Adrenal gland (tissue), 19 donors: ENCODE measurements at places on chromosomes 13 and 19.

GRCh38 chr19:13840305-13841085 is 36.4 kb upstream of the NANOS3 start:
- peak overlapping the region; percentile 40 for H3K4me3 ChIP-seq
- peaks cover 62% of the 10 kb centered on the region for H3K4me1 ChIP-seq

- H3K4me3 ChIP-seq = no peak overlapping the region
- H3K27ac ChIP-seq = no peak overlapping the region
Observed at GRCh38 chr13:52025475-52026245, 1.2 kb downstream of the UTP14C start.

DNA sequence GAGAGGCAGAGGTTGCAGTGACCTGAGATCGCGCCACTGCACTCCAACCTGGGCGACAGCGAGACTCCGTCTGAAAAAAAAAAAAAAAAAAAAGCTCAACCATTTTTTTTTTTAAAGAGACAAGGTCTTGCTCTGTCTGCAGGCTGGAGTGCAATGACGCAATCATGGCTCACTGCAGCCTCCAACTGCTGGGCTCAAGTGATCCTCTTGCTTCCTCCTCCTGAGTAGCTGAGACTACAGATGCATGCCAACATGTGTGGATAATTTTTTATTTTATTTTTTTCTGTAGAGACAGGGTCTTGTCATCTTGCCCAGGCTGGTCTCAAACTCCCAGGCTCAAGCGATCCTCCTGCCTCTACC is 10.3 kb downstream of the EHD2 start:
- no peaks in the 10 kb centered on the region for H3K27me3 ChIP-seq
- H3K36me3 ChIP-seq = peaks cover 20% of the 10 kb centered on the region
- peak overlapping the region; percentile 68 for H3K27ac ChIP-seq
- DNase-seq = peak; percentile 87
- peaks cover 26% of the 10 kb centered on the region for H3K4me1 ChIP-seq

- no peaks in the 10 kb centered on the region for H3K36me3 ChIP-seq
- no peak overlapping the region for H3K27ac ChIP-seq
- no peak overlapping the region for H3K4me3 ChIP-seq
- no peaks in the 10 kb centered on the region for H3K4me1 ChIP-seq
Observed at GRCh38 chr13:24142886-24143285, 17.6 kb upstream of the SPATA13 start.

- no peaks in the 10 kb centered on the region for H3K36me3 ChIP-seq
- peak overlapping the region; percentile 53 for H3K27ac ChIP-seq
- H3K4me1 ChIP-seq = peaks cover 29% of the 10 kb centered on the region
Observed at GRCh38 chr19:46907880-46908279, 47.1 kb downstream of the ARHGAP35 start.

DNA sequence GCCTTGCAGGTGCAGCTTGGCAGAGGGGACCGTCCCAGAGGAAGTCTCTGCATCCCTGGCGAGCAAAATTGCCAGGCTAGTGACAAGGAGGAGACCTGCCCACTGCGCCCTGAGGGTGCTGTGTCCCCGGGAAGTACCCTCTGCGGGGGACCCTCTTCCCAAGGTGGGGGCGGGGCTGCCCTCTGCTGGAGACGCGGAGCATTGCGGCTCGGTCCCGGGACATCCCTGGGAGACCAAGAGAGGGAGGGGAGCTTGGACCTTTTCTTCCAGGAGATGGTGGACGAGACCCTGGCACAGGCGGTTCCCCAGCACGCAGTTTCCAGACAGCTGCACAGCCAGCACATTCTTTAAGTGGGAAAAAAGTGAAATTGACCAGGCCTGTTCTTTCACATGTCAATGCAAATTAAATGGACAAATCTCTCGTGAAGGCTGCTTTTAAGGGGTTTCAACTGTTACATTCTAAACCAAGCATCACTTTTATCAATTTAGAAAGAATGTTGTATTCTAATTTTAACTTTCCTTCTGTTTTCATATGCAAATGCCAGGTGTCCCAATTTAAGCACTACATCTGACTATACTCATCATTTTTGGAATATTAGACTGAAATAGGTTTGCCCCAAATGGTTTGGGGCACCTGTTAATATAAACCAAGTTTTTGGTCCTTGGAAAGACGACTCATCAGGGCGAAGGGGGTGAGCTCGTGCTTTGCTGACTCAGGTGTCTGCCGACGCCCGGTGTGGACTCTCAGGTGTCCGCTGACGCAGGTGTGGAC is 60.7 kb downstream of the MCF2L start:
- H3K27me3 ChIP-seq = no peaks in the 10 kb centered on the region
- no peak overlapping the region for H3K4me3 ChIP-seq
- H3K36me3 ChIP-seq = no peaks in the 10 kb centered on the region
- H3K27ac ChIP-seq = no peak overlapping the region

- no peak overlapping the region for H3K27ac ChIP-seq
- no peak for DNase-seq
- H3K36me3 ChIP-seq = no peaks in the 10 kb centered on the region
- no peak overlapping the region for H3K4me3 ChIP-seq
Observed at GRCh38 chr19:18733196-18733647, 49.7 kb downstream of the CRTC1 start.

DNA sequence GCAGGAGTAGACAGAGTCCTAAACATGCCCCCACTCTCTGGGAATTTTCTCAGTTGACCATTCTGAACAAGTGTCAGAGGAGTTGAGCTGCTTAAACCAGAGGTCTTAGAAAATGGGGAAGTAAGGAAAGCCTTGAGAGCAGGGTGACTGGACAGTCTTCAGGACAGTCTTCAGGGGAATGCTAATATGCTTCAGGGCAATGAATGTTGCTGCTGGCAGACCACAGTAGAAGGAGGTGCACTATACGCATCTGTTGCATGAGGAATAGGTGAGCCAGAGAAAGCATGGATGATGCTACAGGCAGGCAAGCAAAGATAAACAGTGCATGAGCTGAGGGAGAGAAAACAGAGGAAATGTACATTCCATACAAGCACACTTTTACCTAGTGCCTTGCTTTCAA is 196.6 kb upstream of the GPR12 start:
- no peak overlapping the region for H3K4me3 ChIP-seq
- H3K27me3 ChIP-seq = peaks cover 15% of the 10 kb centered on the region
- no peaks in the 10 kb centered on the region for H3K36me3 ChIP-seq
- no peak overlapping the region for H3K27ac ChIP-seq
- H3K4me1 ChIP-seq = no peaks in the 10 kb centered on the region
- DNase-seq = no peak

- no peaks in the 10 kb centered on the region for H3K4me1 ChIP-seq
- DNase-seq = no peak
- no peak overlapping the region for H3K27ac ChIP-seq
- no peaks in the 10 kb centered on the region for H3K36me3 ChIP-seq
- no peak overlapping the region for H3K4me3 ChIP-seq
Observed at GRCh38 chr13:41179593-41180250, 14.6 kb downstream of the KBTBD7 start.

- H3K27ac ChIP-seq = no peak overlapping the region
- H3K27me3 ChIP-seq = peaks cover 17% of the 10 kb centered on the region
- no peaks in the 10 kb centered on the region for H3K36me3 ChIP-seq
- H3K4me1 ChIP-seq = peaks cover 5% of the 10 kb centered on the region
Observed at GRCh38 chr19:13712767-13713201, 51.5 kb upstream of the MRI1 start.

DNA sequence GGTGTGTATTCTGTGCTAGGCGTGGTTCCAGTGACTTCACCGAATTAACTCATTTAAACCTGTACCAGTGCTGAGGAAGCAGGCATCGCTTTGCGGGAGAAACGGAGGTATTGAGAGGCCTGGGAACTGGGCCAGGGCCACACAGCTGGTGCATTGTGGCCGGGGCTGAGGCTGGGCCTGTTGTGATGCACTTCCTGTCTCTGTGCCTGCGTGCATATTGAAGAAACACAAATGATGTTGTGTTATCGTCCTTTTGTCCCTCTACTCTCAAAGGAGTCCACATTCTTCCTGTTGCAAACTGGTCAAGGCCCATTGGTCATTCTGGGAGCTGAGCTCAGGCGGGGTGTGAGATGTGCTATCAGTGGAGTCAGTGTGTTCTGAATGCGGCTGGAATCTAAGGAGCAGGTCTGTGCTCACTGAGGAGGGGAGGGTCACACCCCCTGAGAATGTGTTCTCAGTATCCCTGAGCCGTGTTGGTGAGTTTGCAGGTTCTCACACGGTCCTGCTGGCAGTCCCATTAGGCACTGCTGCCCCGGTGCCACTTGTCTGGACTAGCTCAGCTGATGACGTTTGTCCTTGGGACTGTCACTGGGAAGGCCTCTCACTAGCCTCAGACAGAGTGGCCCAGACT is 62.1 kb downstream of the ARHGEF7 start:
- no peaks in the 10 kb centered on the region for H3K27me3 ChIP-seq
- H3K27ac ChIP-seq = peak overlapping the region; percentile 17
- peak; percentile 80 for DNase-seq

GRCh38 chr19:39145180-39145953 is 19.8 kb downstream of the PAK4 start:
- no peaks in the 10 kb centered on the region for H3K36me3 ChIP-seq
- H3K27me3 ChIP-seq = no peaks in the 10 kb centered on the region

DNA sequence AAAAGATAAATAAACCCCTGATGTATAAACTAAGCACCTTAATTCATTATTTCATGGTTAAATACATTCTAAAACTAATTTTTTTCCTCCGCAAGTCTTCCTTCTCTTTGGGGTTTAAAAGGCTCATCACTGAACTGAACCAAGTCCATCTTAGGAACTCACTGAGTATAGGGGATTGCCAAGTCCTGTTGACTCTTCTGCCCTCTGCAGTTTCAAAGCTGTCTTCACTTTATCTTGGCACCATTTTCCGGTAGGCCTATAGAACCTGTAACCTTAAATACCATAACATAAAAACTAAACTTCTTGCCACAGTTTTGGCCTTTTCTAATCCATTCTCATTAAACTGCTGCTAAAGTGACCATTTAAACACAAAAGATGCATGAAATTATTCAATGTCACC is 66.5 kb upstream of the USPL1 start:
- H3K4me3 ChIP-seq = no peak overlapping the region
- H3K27ac ChIP-seq = no peak overlapping the region
- H3K36me3 ChIP-seq = no peaks in the 10 kb centered on the region

DNA sequence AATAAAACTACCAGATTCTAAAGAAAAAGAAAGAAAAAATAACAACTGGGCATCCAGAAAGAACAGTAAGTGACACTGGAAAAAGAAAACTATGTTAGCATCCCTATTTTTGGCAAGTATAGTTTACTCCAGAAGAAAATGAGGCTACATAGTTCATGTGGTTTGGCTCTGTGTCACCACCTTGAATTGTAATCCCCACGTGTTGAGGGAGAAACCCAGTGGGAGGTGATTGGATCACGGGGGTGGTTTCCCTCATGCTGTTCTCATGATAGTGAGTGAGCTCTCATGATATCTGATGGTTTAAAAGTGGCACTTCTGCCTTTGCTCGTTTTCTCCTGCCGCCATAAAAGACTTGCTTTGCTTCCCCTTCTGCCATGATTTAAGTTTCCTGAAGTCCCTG is 76.9 kb downstream of the ITGBL1 start:
- no peak for DNase-seq
- no peaks in the 10 kb centered on the region for H3K36me3 ChIP-seq
- no peak overlapping the region for H3K4me3 ChIP-seq
- no peaks in the 10 kb centered on the region for H3K27me3 ChIP-seq
- no peak overlapping the region for H3K27ac ChIP-seq

- DNase-seq = no peak
- no peak overlapping the region for H3K4me3 ChIP-seq
- H3K36me3 ChIP-seq = no peaks in the 10 kb centered on the region
- H3K4me1 ChIP-seq = no peaks in the 10 kb centered on the region
Observed at GRCh38 chr13:48475230-48475629, 57.6 kb downstream of the RCBTB2 start.

- peak overlapping the region; percentile 6 for H3K27ac ChIP-seq
- no peak overlapping the region for H3K4me3 ChIP-seq
- H3K27me3 ChIP-seq = no peaks in the 10 kb centered on the region
Observed at GRCh38 chr19:38298821-38299680, 5.0 kb upstream of the C19orf33 start.

GRCh38 chr19:6100284-6100915 is 9.9 kb downstream of the RFX2 start:
- peak; percentile 33 for DNase-seq
- H3K27me3 ChIP-seq = no peaks in the 10 kb centered on the region
- no peaks in the 10 kb centered on the region for H3K36me3 ChIP-seq
- H3K4me1 ChIP-seq = peaks cover 24% of the 10 kb centered on the region

DNA sequence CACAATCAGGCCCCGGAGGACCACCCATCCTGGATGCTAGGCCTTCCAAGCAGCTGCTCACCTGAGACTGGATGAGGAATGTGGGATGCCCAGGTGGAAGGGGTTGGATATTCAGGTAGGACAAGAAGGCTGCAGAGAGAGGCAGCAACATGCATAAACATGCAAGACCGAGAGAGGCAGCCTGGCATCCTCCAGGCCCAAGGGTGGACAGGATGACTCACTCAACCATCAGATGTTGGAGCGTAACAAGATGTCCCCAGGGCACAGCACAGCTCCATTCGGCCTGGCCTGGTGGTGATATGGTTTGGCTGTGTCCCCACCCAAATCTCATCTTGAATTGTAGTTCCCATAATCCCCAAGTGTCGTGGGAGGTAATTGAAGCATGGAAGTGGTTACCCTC is 10.0 kb upstream of the CABP5 start:
- no peak overlapping the region for H3K27ac ChIP-seq
- no peaks in the 10 kb centered on the region for H3K36me3 ChIP-seq
- H3K27me3 ChIP-seq = no peaks in the 10 kb centered on the region
- no peaks in the 10 kb centered on the region for H3K4me1 ChIP-seq
- DNase-seq = no peak

GRCh38 chr13:106401081-106401480 is 134.4 kb downstream of the EFNB2 start:
- H3K4me3 ChIP-seq = no peak overlapping the region
- H3K36me3 ChIP-seq = no peaks in the 10 kb centered on the region
- H3K27me3 ChIP-seq = no peaks in the 10 kb centered on the region
- H3K27ac ChIP-seq = no peak overlapping the region

GRCh38 chr19:51194527-51195315 is 30.2 kb upstream of the CD33 start:
- H3K4me3 ChIP-seq = no peak overlapping the region
- no peak for DNase-seq
- H3K27ac ChIP-seq = no peak overlapping the region
- no peaks in the 10 kb centered on the region for H3K4me1 ChIP-seq
- no peaks in the 10 kb centered on the region for H3K36me3 ChIP-seq
- peaks cover 2% of the 10 kb centered on the region for H3K27me3 ChIP-seq

DNA sequence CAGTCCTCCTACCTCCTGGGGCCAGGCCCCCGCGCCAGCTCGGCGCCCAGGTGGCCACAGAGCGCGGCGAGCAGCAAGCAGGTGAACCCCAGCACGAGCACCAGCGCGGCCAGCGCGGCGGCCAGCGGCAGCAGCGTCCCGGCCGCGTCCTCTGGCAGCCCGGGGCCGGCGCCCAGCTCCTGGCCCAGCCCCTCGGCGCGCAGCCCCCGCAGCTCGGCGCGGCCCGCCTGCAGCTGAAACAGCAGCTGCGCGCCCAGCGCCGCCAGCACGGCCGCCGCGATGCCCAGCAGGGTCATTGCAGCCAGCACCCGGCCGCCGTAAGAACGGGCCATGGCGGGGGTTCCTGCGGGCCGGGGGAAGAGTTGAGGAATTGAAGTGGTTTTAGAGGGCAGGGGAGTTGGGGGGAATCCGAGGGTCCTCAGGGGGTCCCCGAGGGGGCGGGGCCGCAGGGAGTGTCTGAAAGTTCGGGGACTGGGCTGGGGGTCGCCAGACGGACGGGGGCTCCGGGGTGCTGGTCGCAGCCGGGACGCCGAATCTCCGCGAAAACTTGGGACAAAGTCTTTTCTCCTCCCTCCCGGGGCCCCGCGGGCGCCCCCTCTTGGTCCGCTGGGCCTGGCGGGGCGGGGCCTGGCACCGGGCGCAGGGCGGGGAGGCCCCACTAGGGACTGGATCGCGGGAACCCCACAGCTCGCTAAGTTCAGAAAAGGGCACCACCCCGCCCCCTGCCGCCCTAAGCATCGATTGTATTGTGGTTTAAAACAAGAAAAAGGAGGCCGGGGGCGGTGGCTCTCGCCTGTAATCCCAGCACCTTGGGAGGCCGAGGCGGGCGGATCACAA is at the start of gene TMEM221:
TSS of gene TMEM221 (minus strand) at position 538 of the 837 bp plus-strand sequence. CDS start at position 332, 206 bp downstream.
- H3K27ac ChIP-seq = peak within 1 kb of the TSS; percentile 70
- no peaks in the 10 kb centered on the region for H3K4me1 ChIP-seq
- H3K27me3 ChIP-seq = no peaks in the 10 kb centered on the region
